ENCODE measurements at places on chromosomes 16 and 17. TPM values are rescaled to one million over a fixed set of nuclear protein-coding genes. Genes with fewer than 3 reads are reported as not detected.

GRCh38 chr16:83789642-83790401, 18.0 kb upstream of the HSBP1 start:
- no peak overlapping the region for H3K27ac ChIP-seq
- no peaks in the 10 kb centered on the region for H3K36me3 ChIP-seq

GNG13 gene
- not detected for polyA plus RNA-seq

- no peaks in the 10 kb centered on the region for H3K27me3 ChIP-seq
- H3K4me3 ChIP-seq = no peak overlapping the region
- H3K36me3 ChIP-seq = no peaks in the 10 kb centered on the region
- no peaks in the 10 kb centered on the region for H3K4me1 ChIP-seq
Observed at GRCh38 chr16:61763991-61764390, 272.2 kb downstream of the CDH8 start.

DNA sequence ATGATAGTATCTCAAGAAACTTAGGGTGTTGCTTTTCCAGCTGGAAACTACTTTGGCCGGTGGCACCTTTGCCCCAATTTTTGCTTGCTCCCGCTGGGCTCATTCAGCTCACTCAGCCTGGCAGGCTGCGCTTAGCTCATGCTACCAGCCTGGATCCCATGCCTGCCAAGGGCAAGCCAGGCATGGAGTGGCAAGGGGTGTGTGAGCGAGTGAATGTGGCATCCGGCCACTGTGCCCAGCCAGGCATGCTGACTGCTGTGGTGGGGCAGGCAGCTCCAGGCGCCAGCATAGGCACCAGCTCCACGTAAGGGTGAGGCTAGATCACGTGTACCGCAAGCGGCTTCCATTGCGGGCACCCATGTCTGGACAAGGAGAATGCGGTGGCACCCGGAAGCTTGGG, 9.4 kb downstream of the B3GNT9 start:
- H3K4me3 ChIP-seq = no peak overlapping the region
- peaks cover 48% of the 10 kb centered on the region for H3K36me3 ChIP-seq
- H3K27me3 ChIP-seq = no peaks in the 10 kb centered on the region
- H3K27ac ChIP-seq = no peak overlapping the region
- H3K4me1 ChIP-seq = no peaks in the 10 kb centered on the region

- H3K27ac ChIP-seq = no peak overlapping the region
- no peaks in the 10 kb centered on the region for H3K36me3 ChIP-seq
- H3K27me3 ChIP-seq = peaks cover 15% of the 10 kb centered on the region
- no peak for DNase-seq
- H3K4me3 ChIP-seq = no peak overlapping the region
Observed at GRCh38 chr17:4448197-4448980, 14.6 kb downstream of the SPNS3 start.

KRT39 gene
- polyA plus RNA-seq = not detected

SLC16A3 gene
- 6.8 TPM for polyA plus RNA-seq

- H3K4me1 ChIP-seq = peaks cover 27% of the 10 kb centered on the region
- H3K27me3 ChIP-seq = no peaks in the 10 kb centered on the region
- H3K4me3 ChIP-seq = peak overlapping the region; percentile 85
- DNase-seq = peak; percentile 73
- H3K36me3 ChIP-seq = no peaks in the 10 kb centered on the region
Observed at GRCh38 chr17:27805520-27806146, 5.3 kb upstream of the NOS2 start.

THAP11 gene
- 117 TPM for polyA plus RNA-seq

KRT17 gene
- not detected for polyA plus RNA-seq

DNA sequence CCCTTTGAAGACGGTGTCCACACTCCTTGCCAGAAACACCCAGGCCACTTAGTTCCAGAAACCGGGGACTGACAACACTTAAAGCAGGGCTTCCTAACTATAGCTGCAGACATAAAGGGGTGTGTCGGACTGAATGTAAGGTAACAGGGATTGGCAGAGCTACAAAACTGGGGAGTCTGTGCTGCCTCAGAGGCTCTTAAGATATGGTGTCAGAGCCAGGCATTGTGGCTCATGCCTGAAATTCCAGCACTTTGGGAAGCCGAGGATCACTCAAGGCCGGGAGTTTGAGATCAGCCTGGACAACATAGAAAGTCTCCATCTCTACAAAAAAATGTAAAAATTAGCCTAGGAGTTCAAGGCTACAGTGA, 14.2 kb upstream of the NLRC3 start:
- no peak for DNase-seq
- H3K4me3 ChIP-seq = no peak overlapping the region
- H3K36me3 ChIP-seq = peaks cover 15% of the 10 kb centered on the region
- no peak overlapping the region for H3K27ac ChIP-seq
- H3K4me1 ChIP-seq = no peaks in the 10 kb centered on the region
- H3K27me3 ChIP-seq = no peaks in the 10 kb centered on the region

CHMP6 gene
- polyA plus RNA-seq = 70.2 TPM
